Activated CD4-positive, CD25-positive, alpha-beta regulatory T cell treated with anti-CD3 and anti-CD28 coated beads, Interleukin-2, amount 50 U/mL, for 72 hours (primary cell): ENCODE measurements at places on chromosomes 4 and X.

DNA sequence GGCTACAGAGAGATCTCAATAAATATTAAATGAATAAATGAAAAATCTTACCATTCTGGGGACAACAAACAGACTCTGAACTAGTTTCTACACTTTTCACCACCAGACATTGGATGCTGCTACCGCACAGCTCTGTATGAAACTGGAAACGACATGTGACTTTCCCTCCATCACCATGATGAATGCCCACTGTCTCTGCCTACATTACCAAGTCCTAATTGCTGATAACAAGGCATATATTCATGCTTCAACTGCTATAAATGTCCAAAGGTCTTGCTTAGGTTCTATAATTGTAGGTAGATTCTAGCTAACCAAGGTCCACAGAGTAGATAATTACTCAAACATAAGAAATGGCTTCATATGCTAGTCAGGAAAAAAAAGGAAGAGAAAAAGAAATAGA is 399.4 kb upstream of the ADGRL3 start:
- no peak for DNase-seq

- peak; percentile 29 for DNase-seq
Measured at GRCh38 chrX:154485150-154486051, 1.0 kb downstream of the UBL4A start.

GRCh38 chr4:81571105-81571504 is 99.4 kb upstream of the RASGEF1B start:
- no peak for DNase-seq

GRCh38 chr4:126223784-126224407 is 909.1 kb downstream of the FAT4 start:
- no peak for DNase-seq

DNA sequence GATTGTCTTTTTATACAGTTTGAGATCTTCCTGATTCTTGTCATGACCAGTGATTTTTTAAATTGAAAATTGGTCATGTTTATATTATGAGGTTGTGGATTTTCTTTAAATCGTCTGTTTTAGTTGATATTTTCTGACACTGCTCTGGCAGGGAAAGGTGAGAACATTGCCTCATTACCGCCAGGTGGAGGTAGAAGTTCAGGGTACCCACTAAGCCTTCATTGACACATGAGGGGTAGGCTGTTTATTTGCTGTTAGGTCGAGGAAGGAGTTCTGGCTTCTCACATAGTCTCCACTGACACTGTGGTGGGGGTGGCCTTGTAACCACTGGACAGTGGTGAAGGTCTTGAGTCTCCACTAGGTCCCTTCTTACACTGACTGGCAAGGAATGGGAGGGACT is 117.6 kb upstream of the GPR101 start:
- no peak for DNase-seq

- no peak for DNase-seq
Measured at GRCh38 chrX:153456161-153456560, 10.3 kb upstream of the TREX2 start.

DNA sequence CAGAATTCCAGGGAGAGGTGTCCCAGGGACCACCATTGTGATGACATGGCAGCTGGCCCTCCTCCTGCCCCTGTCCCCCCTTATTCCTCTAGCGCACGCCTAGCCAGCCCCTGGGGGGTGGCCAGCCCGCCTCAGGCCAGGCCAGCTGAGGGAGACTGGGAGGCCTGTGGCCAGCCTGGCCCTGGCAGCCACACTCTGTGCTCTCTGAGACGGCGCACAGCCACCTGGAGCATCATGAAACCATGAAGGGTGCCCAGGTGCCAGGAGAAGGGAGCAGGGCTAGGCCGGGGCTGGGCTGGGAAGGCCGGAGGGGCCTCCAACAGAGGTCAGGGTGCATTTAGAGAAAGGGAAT is 14.4 kb upstream of the DUSP9 start:
- DNase-seq, result no peak

DNA sequence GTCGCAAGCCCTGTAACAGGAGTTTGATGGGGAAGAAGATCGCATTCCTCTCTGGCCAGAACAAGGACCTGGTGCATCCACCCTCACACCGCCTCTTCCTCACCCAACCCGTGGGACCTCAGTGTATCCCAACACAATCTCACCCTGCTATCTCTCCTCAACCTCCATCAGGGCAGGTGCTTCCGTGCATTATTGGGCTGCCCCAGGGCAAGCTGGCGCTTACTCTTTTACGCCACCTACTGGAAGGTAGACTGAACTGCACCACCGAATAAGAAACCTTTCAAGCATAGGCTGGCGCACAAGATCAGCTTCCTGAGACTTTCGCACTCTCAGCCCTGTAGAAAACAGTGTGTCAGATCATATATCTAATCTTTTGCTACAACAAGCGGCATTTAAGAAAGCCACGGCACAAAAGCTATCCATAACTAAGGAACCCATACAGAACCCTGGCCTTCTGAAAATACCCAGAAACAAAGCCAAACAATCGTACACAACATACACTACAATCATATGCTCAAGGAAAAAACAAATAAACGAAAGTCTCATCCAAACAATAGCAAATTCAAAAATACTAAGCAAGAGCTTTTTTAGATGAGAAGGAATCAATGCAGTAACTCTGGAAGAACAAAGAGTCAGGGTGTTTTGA is 209.3 kb downstream of the UGT8 start:
- no peak for DNase-seq

GRCh38 chrX:39985551-39985950 is 112.2 kb downstream of the BCOR start:
- no peak for DNase-seq

- no peak for DNase-seq
Measured at GRCh38 chr4:1505511-1506460, 99.5 kb upstream of the NKX1-1 start.

DNA sequence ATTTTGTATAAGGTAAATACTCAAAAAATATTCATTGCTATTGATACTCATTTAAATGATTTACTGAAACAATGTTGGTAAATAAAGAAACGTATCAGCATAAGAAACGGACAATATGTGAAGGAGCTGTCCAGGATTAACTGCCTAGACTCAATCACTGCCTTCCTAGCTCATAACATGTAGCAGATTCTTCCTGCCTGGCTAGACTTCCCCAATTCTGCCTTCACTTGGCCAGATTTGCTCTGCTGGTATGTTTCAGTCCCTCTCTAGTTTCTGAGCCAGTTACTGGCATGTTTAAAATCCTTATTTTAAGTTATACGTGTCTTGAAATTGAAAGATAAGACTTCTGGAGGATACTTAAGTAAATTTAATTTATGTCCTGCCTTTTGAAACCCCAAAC is 740.3 kb downstream of the CENPC start:
- DNase-seq, result no peak

- no peak for DNase-seq
Measured at GRCh38 chr4:91025241-91026148, 898.3 kb downstream of the CCSER1 start.

- DNase-seq, result no peak
Measured at GRCh38 chr4:137611998-137612700, 79.9 kb upstream of the PCDH18 start.
